ENCODE measurements at places on chromosomes 4 and X.

- no peak for DNase-seq
These were observed 2.4 kb downstream of the CHRNA9 start for GRCh38 chr4:40337523-40337922.

- DNase-seq: no peak
These were observed 185.9 kb downstream of the CFAP299 start for GRCh38 chr4:80521438-80521837.

GRCh38 chrX:103640401-103641155 lies 11.8 kb downstream of the TCEAL1 start:
- no peak for DNase-seq

DNA sequence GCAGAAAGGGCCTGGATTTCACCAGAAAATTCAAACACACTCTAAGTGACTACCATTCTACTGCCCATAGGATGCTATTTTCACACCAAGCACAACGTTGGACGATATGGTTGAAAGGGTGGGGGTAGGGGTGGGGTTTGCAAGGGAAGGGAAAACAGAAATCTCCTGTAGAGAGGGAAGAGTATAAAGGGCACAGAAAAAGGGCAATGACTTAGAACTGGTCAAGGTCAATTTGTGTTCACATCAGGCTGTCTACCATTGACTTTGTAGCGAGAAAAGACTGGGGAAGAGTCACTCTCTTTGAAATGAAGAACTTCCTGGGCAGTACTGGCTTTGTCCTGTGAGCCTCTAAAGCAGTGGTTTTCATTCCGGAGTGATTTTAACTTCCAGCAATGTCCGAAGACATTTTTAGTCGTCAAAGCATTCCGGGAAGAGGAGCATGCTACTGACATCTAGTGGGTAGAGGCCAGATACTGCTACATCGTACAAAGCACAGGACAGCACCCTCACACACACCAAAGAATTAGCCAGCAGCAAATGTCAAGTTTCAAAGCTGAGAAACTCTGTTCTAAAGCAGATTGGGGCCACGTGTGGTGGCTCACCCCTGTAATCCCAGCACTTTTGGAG lies 48.4 kb upstream of the SLC7A3 start:
- DNase-seq: no peak

- no peak for DNase-seq
These were observed 925.6 kb downstream of the SH3BGRL start for GRCh38 chrX:82127228-82128123.

DNA sequence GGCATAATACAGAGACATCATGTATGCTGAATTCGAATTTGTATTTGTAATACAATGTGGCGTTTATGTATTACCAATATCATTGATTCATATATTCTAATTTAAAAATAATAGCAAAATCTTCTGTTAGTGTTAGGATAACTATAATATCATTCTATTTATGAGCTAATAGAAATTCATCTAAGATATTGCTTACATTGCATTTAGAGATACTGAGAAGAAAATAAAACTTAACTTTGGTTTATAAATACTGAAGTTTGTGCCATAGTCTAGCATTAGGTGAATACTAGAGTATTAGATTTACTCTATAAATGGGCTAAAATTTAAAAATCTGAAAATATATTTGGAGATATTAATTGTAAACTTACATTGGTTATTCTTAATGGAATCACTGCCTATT lies 1590.6 kb downstream of the PCDH18 start:
- no peak for DNase-seq

GRCh38 chr4:177229331-177229730 lies 80.3 kb upstream of the NEIL3 start:
- DNase-seq: no peak

- DNase-seq: no peak
These were observed 502.9 kb upstream of the PCDH10 start for GRCh38 chr4:132646186-132646585.

- DNase-seq: no peak
These were observed 96.5 kb upstream of the ESX1 start for GRCh38 chrX:104351173-104351769.

Data from stimulated activated CD8-positive, alpha-beta memory T cell treated with anti-CD3 and anti-CD28 coated beads, Interleukin-2, amount 100 ng/mL, for 1 hour (primary cell).